ENCODE measurements at places on chromosomes 7 and 10. TPM values are rescaled to one million over a fixed set of nuclear protein-coding genes. Genes with fewer than 3 reads are reported as not detected.
A peak's percentile ranks its signal among the peaks of the same experiment; 100 is the strongest.

Gene GPR15LG
- not detected for total RNA-seq

Gene HPSE2
- 0.51 TPM for total RNA-seq

Gene PNLIPRP2
- total RNA-seq, result not detected

Gene ADAM22
- total RNA-seq, result 0.51 TPM

Gene LRRC61
- 0.33 TPM for total RNA-seq

Gene A1CF
- not detected for total RNA-seq

- H3K4me1 ChIP-seq, result no peaks in the 10 kb centered on the region
- no peaks in the 10 kb centered on the region for H3K36me3 ChIP-seq
- DNase-seq, result peak; percentile 19
- no peak overlapping the region for H3K27ac ChIP-seq
Measured at GRCh38 chr7:81064426-81064825, 145.6 kb upstream of the SEMA3C start.

DNA sequence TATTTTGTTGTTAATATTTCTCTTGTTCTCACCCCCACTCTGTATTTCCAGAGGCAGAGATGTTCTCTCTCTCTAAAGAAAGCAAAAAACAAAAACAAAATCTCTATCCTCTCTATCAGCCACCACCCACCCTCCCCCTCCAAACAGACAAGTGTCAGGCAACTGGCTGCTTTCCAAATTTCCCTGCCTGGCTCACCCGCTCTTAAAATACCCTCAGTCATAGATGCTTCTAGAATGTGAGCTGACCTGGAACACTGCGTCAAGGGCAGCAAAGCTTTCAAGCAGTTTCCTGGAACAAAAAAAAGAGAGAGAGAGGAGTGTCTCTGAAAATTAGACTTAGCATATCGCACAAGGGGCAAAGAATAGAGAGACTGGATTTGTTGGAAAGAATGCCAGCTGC lies 341.0 kb upstream of the ZMIZ1 start:
- peaks cover 21% of the 10 kb centered on the region for H3K27me3 ChIP-seq
- no peak for DNase-seq
- H3K4me3 ChIP-seq, result no peak overlapping the region

GRCh38 chr10:131049016-131049415 lies 262.5 kb downstream of the TCERG1L start:
- no peak for DNase-seq
- no peaks in the 10 kb centered on the region for H3K27me3 ChIP-seq
- H3K36me3 ChIP-seq, result no peaks in the 10 kb centered on the region
- H3K27ac ChIP-seq, result no peak overlapping the region
- no peaks in the 10 kb centered on the region for H3K4me1 ChIP-seq

GRCh38 chr7:107850643-107851042 lies 40.3 kb upstream of the DLD start:
- no peak overlapping the region for H3K27ac ChIP-seq
- no peaks in the 10 kb centered on the region for H3K4me1 ChIP-seq
- no peak for DNase-seq
- H3K27me3 ChIP-seq, result no peaks in the 10 kb centered on the region
- H3K4me3 ChIP-seq, result no peak overlapping the region
- no peaks in the 10 kb centered on the region for H3K36me3 ChIP-seq

DNA sequence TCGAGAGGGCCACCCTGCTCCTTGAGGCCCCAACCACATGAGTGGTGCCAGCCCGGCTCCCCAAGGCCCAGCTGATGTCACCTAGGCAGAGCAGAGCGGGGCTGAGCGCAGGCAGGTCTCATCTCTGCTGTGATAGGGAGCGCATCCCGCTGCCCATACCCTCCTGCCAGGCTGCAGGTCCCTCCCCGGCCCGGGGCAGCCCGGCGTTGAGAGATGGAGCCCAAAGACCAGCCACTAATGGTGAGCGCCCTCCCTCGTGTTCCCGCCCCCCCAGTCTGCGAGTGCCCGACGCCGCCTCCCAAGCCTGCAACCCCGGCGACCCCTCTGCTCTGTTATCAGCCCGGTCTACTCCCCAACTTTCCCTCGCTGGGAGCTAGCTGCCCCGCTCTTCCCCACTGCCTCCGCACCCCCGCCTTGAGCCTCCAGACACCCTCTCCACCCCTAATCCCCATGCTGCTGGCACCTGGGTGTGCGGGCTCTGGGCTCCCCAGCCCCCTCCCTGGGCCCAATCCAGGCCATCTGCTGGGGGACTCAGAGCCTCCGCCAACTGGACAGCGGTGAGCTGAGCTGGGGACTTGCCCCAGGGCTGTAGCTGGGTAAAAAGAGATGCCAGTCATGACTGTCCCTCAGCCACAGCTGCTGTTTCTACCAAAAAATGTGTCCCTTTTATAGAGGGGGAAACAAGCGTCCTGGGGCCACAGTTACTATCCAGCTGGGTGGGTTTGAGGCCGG lies 19.7 kb upstream of the CHST12 start:
- no peaks in the 10 kb centered on the region for H3K4me1 ChIP-seq
- no peaks in the 10 kb centered on the region for H3K27me3 ChIP-seq
- H3K27ac ChIP-seq, result no peak overlapping the region
- DNase-seq, result no peak

GRCh38 chr7:55573234-55573900 lies 1.1 kb upstream of the VOPP1 start:
- H3K27me3 ChIP-seq, result no peaks in the 10 kb centered on the region
- no peaks in the 10 kb centered on the region for H3K36me3 ChIP-seq
- DNase-seq, result peak; percentile 17

GRCh38 chr7:10672186-10672585 lies 301.5 kb upstream of the PHF14 start:
- DNase-seq, result no peak
- no peaks in the 10 kb centered on the region for H3K4me1 ChIP-seq
- H3K36me3 ChIP-seq, result no peaks in the 10 kb centered on the region
- no peak overlapping the region for H3K27ac ChIP-seq
- H3K27me3 ChIP-seq, result no peaks in the 10 kb centered on the region
- H3K4me3 ChIP-seq, result no peak overlapping the region

Data from fibroblast of lung (primary cell).